ENCODE measurements at places on chromosomes 12 and 14. TPM values are rescaled to one million over a fixed set of nuclear protein-coding genes. Genes with fewer than 3 reads are reported as not detected.

COQ5 gene
- total RNA-seq: 17.2 TPM

TRHDE gene
- not detected for total RNA-seq

DNA sequence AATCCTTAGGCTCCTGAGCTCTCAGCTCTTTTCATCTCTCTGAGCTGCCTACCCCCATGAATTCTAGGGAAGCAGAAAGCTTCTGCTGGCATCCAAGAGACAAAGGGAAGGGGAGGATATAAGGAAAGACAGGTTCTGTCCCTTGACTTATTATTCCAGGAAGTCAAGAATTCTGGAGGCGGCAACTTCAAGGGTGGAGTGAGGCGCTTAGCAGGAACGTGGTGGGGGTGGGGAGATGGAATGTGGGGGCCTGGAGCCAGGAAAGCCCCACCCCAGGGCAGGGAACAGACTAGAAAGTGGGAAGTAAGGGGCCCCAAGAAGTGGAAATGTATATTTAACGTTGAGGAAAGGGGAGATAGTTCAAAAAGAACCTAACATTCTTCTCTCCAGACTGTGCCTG lies 1.4 kb downstream of the CALCOCO1 start:
- no peak for ATAC-seq

- ATAC-seq: no peak
Measured at GRCh38 chr12:75568801-75569200, 57.4 kb upstream of the KRR1 start.

KIAA0586 gene
- total RNA-seq: 40.6 TPM

DNA sequence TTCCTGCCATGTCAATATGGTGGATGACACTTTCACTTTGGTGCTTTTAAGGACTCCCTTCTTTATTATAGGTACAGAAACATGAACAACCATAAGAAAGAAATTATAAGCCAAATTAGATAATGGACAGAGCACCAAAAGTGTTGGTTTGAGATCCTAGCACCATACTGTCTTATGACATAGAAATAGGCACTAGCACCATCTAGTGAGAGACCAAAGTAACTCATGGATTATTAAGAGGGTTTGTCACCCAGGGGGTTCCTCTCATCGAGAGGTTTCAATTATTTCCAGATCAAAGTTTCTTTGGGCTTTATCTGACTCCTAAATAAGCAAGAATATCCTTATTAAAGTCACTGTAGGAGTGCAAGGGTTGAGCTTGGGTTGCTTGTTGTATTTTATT lies 153.0 kb upstream of the DIO2 start:
- ATAC-seq: no peak

- ATAC-seq: no peak
Measured at GRCh38 chr12:29743077-29743476, 40.7 kb downstream of the TMTC1 start.

- no peak for ATAC-seq
Measured at GRCh38 chr12:96099421-96099820, 64.0 kb upstream of the LTA4H start.

DNA sequence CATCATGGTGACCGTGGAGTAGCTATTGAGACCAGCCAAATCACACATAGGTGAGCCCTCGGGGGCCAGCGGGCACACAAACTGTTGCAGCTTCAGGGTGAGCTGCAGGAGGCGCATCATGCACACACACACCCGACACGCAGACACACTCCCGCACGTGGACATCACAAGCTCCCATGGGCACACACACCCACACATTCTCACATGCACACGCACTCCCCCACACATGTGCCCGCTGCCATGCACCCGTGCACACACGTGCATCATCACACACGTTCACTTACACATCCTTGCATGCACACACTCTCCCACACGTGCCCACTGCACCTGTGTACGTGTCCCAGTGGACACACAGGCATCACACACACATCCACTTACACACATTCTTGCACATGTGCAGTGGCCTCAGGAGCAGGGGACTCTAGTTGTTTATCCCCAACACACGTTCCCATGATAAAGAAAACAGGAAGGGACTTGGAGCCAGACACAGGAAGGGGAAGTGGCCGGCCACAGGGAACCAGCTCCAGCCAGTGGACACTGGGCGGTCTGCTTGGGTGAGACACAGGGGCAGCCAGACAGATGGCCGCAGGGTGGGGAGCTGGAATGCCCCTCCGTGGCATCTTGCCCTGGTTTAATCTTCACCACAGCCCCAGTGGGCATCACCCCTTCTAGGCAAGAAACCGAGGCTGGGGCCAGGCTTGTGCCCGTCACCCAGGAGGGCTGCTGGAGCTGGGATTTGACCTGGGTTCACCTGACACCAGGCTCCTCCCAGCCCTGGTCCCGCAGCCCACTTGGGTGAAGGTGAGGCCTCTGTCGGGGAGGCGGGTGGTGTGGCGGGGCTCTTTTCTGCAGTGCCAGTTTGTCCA lies 49.7 kb downstream of the CYP46A1 start:
- no peak for ATAC-seq

GRCh38 chr12:70068743-70069142 lies 174.5 kb upstream of the CNOT2 start:
- ATAC-seq: no peak

DNA sequence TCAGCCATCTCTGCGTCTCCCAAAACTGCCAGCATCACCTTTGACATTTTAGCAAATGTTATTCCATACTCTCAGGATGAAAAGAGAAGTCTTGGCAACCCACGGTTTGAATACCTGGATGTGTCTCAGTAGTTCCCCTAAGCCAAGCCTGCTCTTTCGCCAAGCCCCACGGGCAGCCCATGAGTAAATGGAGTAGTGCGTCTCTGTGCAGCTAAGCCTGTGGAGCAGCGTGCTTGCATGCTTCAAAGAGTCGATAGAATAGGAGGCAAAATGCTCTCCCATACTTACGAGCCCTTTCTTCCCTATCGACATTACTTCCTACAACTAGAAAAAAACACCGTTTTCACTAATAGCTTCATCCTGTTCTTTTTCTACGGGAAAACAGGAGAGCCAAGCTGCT lies 634.5 kb upstream of the TMEM132C start:
- ATAC-seq: no peak

GRCh38 chr14:29236848-29237247 lies 470.3 kb downstream of the FOXG1 start:
- ATAC-seq: no peak
